ENCODE measurements at places on chromosomes 1 and 21.

- DNase-seq = no peak
These were observed 12.8 kb downstream of the EIF2B3 start for GRCh38 chr1:44973645-44974044.

DNA sequence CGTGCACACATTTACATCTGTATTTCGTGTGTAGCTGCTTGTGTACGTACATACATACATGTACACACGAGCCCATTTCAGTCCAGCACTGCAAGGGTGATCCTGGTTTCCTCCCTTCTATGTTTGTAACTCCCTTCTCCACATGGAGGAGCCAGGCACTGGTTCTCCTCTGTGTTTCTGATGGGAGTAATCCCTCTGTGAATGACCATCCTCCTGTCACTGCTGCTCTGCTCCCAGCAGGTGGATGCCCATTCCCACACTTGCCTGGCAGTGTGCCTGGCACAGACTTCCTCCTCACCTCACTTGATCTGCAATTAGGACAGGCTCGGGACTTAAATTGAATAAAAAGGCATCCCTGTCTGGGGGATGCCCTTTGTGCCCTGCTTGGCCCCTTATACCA is 37.1 kb downstream of the TRAPPC10 start:
- DNase-seq = no peak

- DNase-seq = peak; percentile 94
These were observed 23.8 kb downstream of the IER5 start for GRCh38 chr1:181112071-181112929.

GRCh38 chr21:14913638-14914037 is 151.2 kb downstream of the NRIP1 start:
- DNase-seq = no peak

GRCh38 chr1:206979379-206980043 is 9.3 kb upstream of the FCAMR start:
- DNase-seq = peak; percentile 31

DNA sequence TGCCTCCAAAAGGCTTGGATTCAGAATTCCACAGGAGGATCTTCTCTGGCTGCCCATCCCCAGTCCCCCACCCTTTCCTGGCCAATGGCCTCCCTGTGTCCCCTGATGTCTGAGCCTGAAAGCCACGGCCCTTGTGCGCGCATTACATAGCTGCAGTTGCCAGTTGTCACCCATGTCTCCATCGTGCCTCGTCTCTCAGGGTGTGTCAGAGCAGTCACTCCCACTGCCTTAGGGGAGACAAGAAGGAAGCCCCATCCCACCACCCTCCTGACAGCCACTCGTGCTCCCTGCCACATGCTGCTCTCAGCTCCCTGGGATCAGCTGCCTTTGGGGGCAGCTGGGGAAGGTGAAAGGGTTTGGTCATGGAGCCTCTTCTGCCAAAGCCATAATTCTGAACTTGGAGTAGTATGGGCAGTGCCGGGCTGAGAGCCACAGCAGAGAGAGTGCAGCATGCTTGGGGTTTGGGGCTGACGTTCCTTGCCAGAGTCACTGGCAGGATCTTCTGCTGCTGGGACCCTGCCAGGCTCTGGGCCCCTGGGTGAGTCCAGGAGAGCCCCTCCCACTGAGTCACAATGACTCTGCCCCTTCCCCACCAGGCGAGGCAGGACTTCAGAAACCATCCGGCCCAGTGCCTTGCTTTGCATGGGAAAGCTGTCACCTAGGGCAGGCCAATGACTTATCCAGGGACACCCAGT is 285.9 kb upstream of the VAMP3 start:
- no peak for DNase-seq

GRCh38 chr1:20887246-20887645 is 100.1 kb upstream of the HP1BP3 start:
- DNase-seq = no peak

- DNase-seq = no peak
These were observed 226.9 kb upstream of the IRF2BP2 start for GRCh38 chr1:234836776-234837357.

GRCh38 chr1:232346844-232347243 is 283.1 kb downstream of the SIPA1L2 start:
- DNase-seq = no peak

DNA sequence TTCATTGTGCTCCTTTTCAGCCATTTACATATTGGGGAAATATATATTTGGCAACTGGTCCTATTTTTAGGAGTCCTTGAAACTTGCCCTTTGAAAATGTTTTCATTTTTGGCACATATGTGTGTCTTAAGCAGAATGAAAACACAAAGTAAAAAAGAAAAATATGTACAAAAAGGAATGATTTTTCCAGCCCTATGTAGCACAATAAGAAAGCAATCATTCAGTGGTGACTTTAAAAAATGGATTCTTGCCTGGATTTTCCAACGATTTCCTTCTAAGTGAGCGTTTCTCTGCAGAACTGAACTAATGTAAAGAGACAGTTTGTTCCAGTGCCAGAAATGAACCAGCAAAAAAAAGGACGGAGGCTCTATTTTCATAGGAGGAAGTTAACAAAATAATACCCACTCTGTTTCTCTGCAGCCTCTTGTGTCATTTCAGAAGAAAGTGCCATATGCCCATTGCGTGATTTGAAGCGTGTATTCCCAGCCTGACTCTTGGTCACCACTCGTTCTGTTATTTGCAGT is 340.1 kb downstream of the SETD4 start:
- no peak for DNase-seq

DNA sequence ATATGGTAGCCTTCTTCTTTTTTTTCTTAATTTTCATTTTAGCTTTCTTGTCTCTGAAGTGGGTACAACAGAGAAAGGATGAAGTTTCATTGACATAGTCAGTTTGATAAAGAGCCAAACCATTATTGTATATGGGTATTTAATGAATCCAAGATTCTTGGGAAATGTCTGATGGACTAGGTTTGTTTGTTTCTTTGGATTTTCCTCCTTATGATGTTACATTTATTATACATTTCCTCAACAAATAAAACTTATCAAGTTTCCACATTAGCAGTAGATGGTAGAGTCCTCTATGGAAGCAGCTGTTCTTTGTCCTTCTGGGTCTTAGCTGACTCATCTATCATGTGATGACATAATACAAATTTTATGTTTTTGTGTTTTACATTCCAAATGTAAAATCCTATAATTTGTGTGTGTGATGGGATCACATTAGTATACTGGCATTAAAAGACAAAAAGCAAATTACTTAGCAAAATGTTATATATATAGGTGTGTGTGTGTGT is 6.0 kb downstream of the COL24A1 start:
- no peak for DNase-seq

- no peak for DNase-seq
These were observed 144.5 kb downstream of the AKT3 start for GRCh38 chr1:243705585-243705984.

DNA sequence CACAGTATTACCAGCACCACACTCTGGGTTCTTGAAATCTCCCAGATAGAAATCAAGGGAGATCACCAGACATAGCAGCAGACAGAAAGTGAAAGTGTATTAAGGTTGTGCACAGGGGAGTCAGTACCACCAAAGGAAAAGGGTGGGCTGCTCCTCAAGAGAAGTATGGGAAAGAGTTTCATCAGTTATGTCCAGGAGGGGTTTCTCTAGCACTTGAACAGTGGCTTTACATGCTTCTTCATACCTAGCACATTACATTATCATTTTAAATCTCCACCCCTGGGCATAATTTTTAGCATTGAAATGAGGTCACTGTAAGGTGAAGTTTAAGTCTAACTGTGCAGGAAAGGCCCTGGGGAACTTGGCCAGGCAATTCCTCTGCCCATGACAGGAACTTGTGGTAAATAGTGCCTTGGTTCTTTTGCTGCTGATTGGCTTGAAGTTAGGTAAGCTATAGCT is 601.0 kb downstream of the NUF2 start:
- no peak for DNase-seq

- DNase-seq = peak; percentile 32
These were observed 2.4 kb upstream of the IBA57 start for GRCh38 chr1:228163007-228163753.

DNA sequence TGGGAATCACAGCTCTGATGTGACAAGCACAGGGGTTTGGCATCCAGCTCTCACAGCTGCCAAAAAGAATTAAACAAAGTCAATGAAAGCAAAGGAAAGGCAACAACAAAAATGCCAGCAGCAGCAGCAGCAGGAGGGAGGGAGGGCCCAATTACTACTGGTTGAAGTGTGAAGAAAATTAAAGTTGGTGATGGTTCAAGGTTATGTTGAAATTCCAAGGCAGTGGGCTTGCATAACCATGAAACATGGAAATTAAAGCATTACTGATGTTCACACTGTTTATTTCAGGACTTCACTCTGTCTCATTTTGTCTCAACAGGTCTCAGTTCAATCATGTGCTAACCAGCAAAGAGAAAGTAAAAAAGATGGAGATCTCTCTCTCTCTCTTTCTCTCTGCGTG is 220.3 kb upstream of the LYPLAL1 start:
- DNase-seq = no peak

- DNase-seq = no peak
These were observed 116.2 kb downstream of the RIPK4 start for GRCh38 chr21:41650526-41651145.

- no peak for DNase-seq
These were observed 5.9 kb downstream of the CDC14A start for GRCh38 chr1:100358210-100358609.
